NCI-H2029 (cell line): ENCODE measurements at places on chromosomes 7 and 10.

GRCh38 chr10:71957546-71958275 lies 6.5 kb upstream of the CHST3 start:
- DNase-seq, result no peak

- DNase-seq, result no peak
Measured at GRCh38 chr7:27142580-27143022, 880 bp downstream of the HOXA5 start.

- DNase-seq, result no peak
Measured at GRCh38 chr10:63718006-63718405, 196.8 kb downstream of the REEP3 start.

DNA sequence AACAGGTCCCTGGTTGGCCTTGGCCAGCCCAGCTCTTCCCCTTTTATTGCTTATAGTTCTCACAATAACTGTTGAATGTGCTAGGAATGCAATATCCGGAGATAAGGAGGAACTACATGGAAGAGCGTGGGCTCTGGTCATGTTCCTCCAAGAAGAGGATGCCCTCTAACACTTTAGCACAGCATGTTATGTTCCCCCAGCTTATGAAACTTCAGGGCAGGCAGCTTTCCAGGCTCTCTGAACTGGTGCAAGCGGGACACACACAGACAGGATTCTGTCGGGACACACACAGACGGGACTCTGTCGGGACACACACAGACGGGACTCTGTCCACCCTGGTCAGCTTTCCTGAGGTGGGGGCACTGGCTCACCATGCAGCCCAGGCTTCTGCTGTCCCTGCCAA lies 141.6 kb downstream of the PKD1L1 start:
- no peak for DNase-seq

DNA sequence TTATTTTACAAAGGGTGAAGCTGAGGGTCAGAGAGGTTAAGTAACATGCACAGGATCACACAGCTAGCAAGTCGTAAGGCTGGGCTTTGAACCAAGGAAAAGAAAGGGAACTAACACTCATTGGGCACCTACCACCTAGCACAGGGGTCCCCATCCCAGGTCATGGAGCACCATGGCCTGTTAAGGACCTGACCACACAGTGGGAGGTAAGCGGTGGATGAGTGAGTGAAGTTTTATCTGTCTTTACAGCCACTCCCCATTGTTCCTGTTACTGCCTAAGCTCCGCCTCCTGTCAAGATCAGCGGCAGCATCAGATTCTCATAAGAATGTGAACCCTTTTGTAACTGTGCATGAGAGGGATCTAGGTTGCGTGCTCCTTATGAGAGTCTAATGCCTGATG lies 222.8 kb downstream of the RAB11FIP2 start:
- no peak for DNase-seq

GRCh38 chr7:155581954-155582353 lies 35.6 kb upstream of the CNPY1 start:
- no peak for DNase-seq

DNA sequence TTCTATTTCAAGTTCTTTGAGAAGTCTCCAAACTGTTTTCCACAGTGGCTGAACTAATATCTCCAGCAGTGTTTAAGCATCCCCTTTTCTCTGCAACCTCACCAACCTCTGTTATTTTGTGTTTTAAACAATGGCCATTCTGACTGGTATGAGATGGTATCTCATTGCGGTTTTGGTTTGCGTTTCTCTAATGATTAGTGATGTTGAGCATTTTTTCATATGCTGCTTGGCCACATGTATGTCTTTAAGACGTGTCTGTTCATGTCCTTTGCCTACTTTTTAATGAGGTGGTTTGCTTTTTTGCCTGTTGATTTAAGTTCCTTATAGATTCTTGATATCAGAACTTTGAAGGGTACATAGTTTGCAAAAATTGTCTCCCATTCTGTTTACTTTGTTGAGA lies 156.6 kb upstream of the IMMP2L start:
- no peak for DNase-seq

- DNase-seq, result no peak
Measured at GRCh38 chr7:1933066-1933750, 263.1 kb downstream of the ELFN1 start.

DNA sequence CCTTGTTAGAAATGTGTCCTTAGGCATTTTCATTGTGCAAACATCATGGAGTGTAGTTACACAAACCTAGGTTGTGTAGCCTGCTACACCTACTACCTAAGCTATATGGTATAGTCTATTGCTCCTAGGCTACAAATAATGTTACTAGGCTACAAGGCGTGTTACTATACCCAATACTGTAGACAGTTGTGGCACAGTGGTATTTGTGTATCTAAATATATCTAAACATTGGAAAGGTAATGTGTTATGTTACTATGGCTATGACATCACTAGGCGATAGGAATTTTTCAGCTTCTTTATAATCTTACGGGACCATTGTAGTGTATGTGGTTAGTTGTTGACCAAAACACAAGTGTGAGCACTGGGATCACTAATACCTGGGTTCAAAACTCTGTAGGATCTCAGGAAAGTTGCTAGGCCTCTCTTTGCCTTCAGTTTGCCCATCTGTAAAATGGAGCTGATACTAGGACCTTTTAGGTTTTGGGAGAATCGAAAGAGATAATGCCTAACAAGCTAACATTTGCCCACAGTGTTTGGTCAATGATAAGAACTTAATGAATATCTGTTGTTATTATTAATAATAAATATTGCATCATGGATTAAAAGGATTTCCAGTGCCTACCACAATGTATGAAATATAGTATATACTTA lies 2.7 kb downstream of the BICC1 start:
- no peak for DNase-seq

GRCh38 chr10:6514180-6514579 lies 65.9 kb downstream of the PRKCQ start:
- no peak for DNase-seq

DNA sequence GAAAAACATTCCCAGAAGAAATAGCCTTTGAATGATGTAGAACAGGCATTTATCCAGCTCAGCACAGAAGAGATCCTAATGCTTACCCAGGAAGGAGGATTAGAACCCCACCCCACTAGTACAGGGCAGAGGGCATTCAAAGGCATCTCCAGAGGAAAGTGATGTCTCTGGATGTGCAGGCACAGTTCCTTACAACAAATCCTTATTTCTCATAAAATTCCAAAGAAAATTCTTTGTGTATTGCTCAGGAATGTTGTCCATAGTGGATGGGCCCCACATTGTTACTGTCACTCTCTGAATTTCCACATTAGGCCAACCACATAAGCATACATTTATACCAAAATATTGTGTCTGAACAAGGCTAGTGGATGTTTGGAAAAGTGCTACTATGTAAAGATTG lies 243.0 kb downstream of the ADRA2A start:
- no peak for DNase-seq
